Fibroblast of skin of right quadriceps (primary cell): ENCODE measurements at places on chromosomes 5 and 9.

DNA sequence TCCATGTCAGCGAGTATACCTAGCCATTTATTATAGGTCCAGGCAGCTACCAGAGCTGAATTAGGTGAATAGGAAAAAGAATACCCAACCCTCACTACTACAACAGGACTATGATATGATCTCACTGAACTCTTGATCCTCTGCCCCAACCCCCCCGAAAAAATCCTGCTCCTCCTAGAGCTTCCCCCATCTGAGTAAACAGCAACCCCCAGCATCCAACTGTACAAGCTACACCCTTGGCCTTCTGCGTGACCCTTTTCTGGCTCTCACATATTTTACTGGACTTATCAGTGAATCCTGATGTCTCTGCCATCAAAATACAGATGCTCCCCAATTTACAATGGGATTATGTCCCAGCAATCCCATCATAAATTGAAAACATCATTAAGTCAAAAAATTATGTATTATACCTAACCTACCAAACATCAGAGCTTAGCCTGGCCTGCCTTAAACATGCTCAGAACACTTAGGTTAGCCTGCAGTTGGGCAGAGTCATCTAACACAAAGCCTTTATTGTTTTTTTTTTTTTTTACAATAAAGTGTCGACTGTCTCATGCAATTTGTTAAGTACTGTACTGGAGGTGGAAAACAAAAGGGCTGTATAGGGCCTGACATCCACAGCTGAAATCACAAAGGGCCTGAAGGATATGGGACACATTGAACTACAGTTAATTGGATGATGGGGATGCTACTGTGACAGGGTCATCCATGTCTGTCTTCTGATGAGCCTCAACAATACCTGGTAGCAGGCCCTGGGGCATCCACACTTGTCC is 128.9 kb upstream of the ERCC6L2 start:
- no peak for DNase-seq

- DNase-seq: no peak
Observed at GRCh38 chr5:1168796-1169195, 32.6 kb upstream of the SLC6A19 start.

- no peak for DNase-seq
Observed at GRCh38 chr9:96394832-96395496, 11.5 kb upstream of the SLC35D2 start.

- no peak for DNase-seq
Observed at GRCh38 chr9:137009217-137009616, 12.8 kb upstream of the CLIC3 start.

GRCh38 chr9:135053133-135053532 is 34.3 kb upstream of the OLFM1 start:
- no peak for DNase-seq

GRCh38 chr9:123864251-123864650 is 65.7 kb downstream of the DENND1A start:
- DNase-seq: no peak

DNA sequence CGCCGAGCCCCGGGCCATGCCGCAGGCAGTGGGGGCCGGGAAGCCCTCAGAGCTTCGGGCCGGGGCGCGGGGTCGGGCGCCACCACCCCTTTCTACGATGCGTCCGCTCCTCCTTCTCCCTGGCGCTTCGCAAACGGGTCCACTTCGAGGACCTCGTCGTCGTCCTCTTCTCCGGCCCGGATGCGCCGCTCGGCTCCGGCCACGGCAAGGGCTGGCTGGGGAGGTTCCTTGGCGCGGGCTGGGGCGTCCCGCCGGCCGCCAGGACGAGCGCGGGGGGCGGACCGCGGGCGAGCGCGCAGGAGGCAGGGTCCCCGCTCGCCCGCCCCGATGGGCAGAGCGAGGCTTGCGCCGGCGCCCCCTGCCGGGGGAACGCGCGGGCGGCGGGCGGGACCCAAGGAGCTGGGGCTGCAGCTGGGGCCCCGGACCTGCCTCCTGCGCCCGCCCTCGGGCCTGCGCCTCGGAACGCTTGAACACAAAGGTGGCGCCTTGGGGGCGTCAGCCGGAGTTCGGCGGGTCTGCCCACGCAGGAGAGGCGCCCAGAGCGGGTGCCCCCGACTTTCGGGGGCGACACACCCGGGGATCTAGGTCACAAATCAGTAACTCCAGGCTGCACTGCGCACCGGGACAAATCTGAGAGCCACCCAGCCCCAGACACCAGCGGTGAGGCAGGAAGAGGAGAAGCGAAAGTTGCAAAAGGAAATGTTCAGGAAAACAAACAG is at the start of gene ROR2:
ROR2 (minus strand) TSS at position 283 of the 719 bp plus-strand sequence.
- peak; percentile 79 for DNase-seq

- DNase-seq: peak; percentile 71
Observed at GRCh38 chr9:20624201-20625002, 2.1 kb upstream of the MLLT3 start.

DNA sequence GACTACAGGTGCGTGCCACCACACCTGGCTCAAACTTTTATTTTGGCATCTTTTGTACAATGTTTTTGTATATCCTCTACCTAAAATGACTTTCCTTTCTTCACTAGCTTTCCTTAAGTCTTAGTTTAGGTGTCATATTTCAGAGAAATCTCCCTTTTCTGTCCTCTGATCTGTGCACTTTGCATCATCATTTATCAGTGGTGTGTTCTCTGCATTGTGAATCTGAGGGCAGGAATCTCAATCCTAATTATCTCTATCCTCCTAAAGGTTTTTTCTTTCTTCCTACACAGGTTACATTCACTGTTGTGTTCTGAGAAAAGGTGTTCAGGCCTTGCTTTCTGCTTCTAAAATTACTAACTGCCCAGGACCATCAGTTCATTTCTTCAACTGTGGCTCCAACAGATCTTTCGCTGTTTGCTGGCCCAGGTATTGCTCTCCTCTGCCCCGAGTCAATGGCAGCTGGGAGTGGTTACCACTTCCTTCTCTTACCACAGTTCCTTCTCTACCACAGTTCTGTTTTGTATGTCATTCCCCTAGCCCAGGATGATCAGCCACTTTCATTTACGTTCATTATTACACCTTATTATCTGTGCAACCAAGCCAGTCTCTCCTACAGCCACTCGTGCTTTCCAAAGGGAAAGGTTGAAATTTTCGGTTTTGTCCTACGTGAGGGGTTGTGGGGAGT is 14.0 kb downstream of the TGFBR1 start:
- DNase-seq: no peak

- DNase-seq: no peak
Observed at GRCh38 chr9:85533538-85533937, 208.2 kb downstream of the AGTPBP1 start.

DNA sequence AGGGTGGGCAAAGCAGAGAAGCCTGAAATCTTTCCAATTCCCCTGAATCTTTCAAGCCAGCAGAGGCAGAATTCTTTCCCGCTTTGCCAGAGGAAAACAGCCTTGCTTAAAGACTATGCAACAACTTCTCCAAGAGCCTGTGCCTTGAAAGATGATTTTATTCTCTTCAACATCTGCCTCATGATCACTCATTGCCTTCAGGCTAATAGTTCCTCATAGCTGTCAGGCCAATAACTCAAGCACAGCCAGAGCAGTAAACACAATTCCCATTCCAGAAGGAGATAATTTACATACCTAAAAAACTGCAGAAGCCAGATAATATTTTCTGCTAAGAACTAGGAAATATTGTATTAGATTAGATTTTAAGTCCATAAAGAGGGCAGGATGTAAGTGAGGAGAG is 92.3 kb upstream of the PUM3 start:
- no peak for DNase-seq

DNA sequence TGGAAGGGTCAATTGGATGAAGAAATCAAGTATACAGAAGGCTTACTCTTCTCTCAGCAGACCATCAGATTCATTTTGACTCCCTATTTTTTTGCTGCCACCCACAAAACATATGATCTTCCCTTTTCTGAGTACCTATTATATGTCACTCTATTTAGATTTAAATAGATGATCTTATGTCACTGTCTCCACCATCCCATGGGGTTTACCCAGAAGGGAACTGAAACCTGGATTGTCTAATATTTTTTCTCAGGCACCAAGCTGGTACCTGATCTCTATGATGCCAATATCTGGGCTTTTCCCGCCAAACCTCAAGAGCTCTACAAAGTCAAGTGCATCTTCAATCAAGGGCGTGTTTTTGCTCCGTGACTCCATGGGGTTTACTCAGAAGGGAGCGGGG is 118.7 kb downstream of the GAS1 start:
- no peak for DNase-seq

DNA sequence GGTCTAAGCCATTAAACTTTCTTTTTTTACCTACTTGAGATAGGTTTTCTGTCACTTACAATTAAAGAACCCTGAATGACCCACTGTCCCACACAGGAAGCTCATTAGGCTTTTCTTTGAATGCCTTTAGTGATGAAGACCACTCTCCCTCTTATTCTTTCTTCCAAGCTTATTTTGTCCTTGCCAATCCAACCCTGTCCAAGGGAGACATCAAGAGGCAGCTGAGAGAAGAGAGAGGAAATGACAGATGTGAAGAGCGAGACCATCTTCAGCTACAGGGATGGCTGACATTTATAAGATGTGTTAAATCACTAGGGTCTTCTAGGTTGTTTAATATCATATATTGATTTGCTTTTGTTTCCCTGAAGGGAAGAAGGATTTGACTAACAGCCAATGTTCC is 133.5 kb downstream of the FAM114A2 start:
- DNase-seq: no peak

GRCh38 chr5:138439477-138440158 is 761 bp downstream of the REEP2 start:
- DNase-seq: no peak

GRCh38 chr9:125271081-125271480 is 9.5 kb downstream of the GAPVD1 start:
- no peak for DNase-seq

DNA sequence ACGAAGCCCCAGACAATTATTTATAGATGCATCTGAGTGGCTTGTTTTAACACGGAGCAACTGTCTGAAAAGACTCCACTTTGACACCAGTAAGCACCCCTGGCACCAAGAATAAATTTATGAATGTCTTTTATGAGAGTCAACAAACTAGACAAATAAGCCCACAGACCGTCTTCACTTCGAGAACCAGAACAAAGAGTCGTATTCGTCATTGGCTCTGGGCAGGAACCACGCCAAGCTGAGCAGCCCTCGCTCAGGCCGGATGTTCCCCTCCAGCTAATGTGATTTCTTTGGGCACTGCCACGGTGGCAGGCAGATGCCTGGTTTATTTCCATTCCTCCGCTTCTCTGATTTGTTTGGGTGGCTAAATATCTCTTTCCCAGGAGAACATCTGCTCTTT is 91.9 kb upstream of the STC2 start:
- DNase-seq: no peak

GRCh38 chr5:139108063-139108824 is 89.9 kb downstream of the SIL1 start:
- peak; percentile 30 for DNase-seq

GRCh38 chr5:163269624-163270023 is 167.8 kb upstream of the CCNG1 start:
- DNase-seq: no peak

GRCh38 chr5:128494516-128494915 is 43.5 kb downstream of the FBN2 start:
- DNase-seq: no peak

GRCh38 chr5:143154510-143155370 is 248.7 kb downstream of the NR3C1 start:
- DNase-seq: peak; percentile 72

DNA sequence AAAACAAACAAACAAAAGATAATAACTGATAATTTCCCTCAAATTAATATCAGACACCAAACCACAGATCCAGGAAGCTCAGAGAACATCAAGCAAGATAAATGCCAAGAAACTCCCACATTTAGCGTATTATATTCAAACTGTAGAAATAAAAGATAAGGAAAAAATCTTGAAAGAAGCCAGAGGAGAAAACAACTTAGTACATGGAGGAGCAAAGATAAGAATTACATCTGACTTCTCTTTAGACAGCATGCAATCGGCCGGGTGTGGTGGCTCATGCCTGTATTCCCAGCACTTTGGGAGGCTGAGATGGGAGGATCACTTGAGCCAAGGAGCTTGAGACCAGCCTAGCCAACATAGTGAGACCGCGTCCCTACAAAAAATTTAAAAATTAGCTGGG is 17.2 kb upstream of the MLANA start:
- no peak for DNase-seq

GRCh38 chr5:45113726-45114125 is 305.0 kb downstream of the MRPS30 start:
- no peak for DNase-seq

- no peak for DNase-seq
Observed at GRCh38 chr5:158727136-158727535, 372.6 kb downstream of the EBF1 start.

GRCh38 chr5:115418788-115419187 is 122.3 kb upstream of the CCDC112 start:
- no peak for DNase-seq

DNA sequence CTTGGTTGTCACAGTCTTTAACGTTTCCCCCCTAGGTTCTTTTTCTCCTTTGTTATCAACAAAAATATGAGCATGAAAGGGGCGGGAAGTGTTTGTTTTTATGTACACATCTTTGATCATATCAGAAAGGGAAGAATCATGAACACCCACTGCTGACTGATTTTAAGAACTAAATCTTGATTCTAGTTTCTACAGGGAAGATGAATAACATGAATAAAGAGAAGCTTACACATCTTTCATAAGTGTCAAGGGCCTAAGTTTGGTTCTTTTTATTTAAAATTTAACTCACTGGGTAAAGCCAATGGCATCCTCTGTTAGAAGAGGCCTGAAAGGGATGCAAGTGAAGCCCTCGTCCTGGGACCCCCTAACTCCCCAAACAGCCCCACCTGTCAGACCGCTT is 14.8 kb upstream of the CTNNA1 start:
- no peak for DNase-seq

DNA sequence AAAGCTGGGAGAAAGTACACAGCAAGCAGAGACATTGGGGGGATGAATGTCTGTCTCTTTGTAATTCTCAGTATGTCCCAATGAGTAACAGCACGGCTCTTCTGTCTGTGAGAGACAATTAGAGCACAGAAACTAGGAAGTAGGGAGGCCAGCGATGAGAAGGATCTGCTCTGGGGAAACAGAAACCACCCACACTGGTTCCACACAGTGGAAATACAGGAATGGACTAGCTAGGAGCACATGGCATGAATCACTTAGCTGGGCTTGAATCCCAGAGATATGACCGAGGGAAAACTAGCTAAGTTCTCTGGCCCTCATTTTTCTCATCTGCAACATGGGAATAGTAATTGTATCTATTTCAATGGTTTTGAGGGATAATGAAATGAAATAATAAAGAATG is 895.9 kb downstream of the TLE4 start:
- no peak for DNase-seq

GRCh38 chr9:93245437-93245970 is 61.6 kb downstream of the WNK2 start:
- DNase-seq: no peak

DNA sequence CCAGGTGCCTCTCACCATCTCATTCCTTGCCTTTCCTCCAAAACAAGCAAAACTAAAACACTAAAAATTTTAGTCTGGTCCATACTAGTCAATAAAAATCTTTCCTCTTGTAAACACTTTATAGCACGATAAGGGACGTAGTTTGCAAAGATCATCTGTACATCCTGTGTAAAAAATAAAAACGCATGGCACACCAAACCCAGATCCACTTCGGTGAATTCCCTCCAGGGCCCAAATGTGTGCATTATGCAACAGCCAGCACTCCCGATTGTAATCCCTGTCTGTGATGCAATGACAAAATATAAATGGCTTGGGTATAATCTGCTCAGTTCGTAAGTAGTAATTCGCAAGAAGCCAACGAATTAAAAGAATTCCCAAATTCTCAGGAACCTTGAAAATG is 1.4 kb downstream of the FAM169A start:
- DNase-seq: no peak
